Glutamatergic neuron (in vitro differentiated cells): ENCODE measurements at places on chromosomes 2 and 18. TPM values are rescaled to one million over a fixed set of nuclear protein-coding genes. Genes with fewer than 3 reads are reported as not detected.

Gene AGXT
- total RNA-seq: not detected

Gene ARHGEF4
- 6.1 TPM for total RNA-seq

Gene TDRD15
- total RNA-seq: not detected

Gene TBR1
- not detected for total RNA-seq

Gene SERPINB2
- total RNA-seq: not detected

Gene GKN2
- total RNA-seq: not detected

Gene CCDC74B
- 0.29 TPM for total RNA-seq

Gene CSRNP3
- 23.0 TPM for total RNA-seq

Gene TLX2
- 21.2 TPM for total RNA-seq

Gene PTGR3
- 20.4 TPM for total RNA-seq

Gene ABCG5
- total RNA-seq: not detected

Gene CRIM1
- total RNA-seq: 35.7 TPM

Gene GAL3ST2
- total RNA-seq: 0.42 TPM

Gene ANKAR
- total RNA-seq: 3.6 TPM

Gene UGT1A10
- not detected for total RNA-seq

Gene FSHR
- total RNA-seq: not detected

Gene STPG4
- 1.3 TPM for total RNA-seq

Gene PLCL1
- 28.8 TPM for total RNA-seq

Gene CRYBA2
- 0.49 TPM for total RNA-seq

Gene IWS1
- total RNA-seq: 46.1 TPM

Gene ACKR3
- total RNA-seq: 1.2 TPM

Gene TCF7L1
- 6.6 TPM for total RNA-seq

Gene SFT2D3
- 6.4 TPM for total RNA-seq

Gene SERPINB7
- total RNA-seq: not detected

Gene PDK1
- 22.0 TPM for total RNA-seq

Gene GPC1
- total RNA-seq: 155 TPM

Gene LHCGR
- total RNA-seq: not detected

Gene LYG2
- not detected for total RNA-seq

Gene TAF1B
- 16.7 TPM for total RNA-seq

Gene CCL20
- not detected for total RNA-seq

Gene FAM161A
- 13.4 TPM for total RNA-seq

Gene CD207
- 0.51 TPM for total RNA-seq

Gene SLC16A14
- total RNA-seq: 4.4 TPM

Gene CAPN13
- not detected for total RNA-seq

Gene ZNF892
- total RNA-seq: 21.1 TPM

Gene CCDC121
- total RNA-seq: 5.3 TPM

Gene CTAGE1
- total RNA-seq: not detected

Gene KCNIP3
- 7.3 TPM for total RNA-seq

Gene ST8SIA3
- total RNA-seq: 17.7 TPM

Gene LONRF2
- total RNA-seq: 1.3 TPM

Gene KIAA2012
- total RNA-seq: not detected

Gene IL18R1
- total RNA-seq: not detected

Gene UGT1A5
- total RNA-seq: not detected

Gene ACSL3
- total RNA-seq: 87.0 TPM

Gene AQP4
- total RNA-seq: not detected

Gene M1AP
- 0.81 TPM for total RNA-seq

Gene TMEM182
- 5.8 TPM for total RNA-seq

Gene SMAD2
- 134 TPM for total RNA-seq

Gene DCC
- total RNA-seq: 5.6 TPM

Gene NT5C1B
- not detected for total RNA-seq

Gene RAX
- not detected for total RNA-seq

Gene SULT1C2
- total RNA-seq: not detected

Gene DUSP2
- total RNA-seq: 0.34 TPM

Gene NPHP1
- 2.5 TPM for total RNA-seq

Gene ALLC
- not detected for total RNA-seq

Gene SRD5A2
- total RNA-seq: not detected
